ENCODE measurements at places on chromosomes 12 and 14.

GRCh38 chr12:39392154-39392925 is 50.6 kb downstream of the KIF21A start:
- no peak for DNase-seq

- DNase-seq: no peak
Observed at GRCh38 chr12:123761841-123762714, at the start of gene DNAH10. Gene DNAH10 (plus strand): TSS chr12:123762301. CDS start chr12:123762337, 36 bp downstream.

GRCh38 chr12:34208331-34209258 is 186.3 kb downstream of the ALG10 start:
- no peak for DNase-seq

- no peak for DNase-seq
Observed at GRCh38 chr12:49910331-49911212, 6.9 kb upstream of the FAIM2 start.

- no peak for DNase-seq
Observed at GRCh38 chr12:15996254-15996653, 85.1 kb downstream of the DERA start.

- DNase-seq: no peak
Observed at GRCh38 chr12:16669756-16670155, 63.8 kb upstream of the LMO3 start.

GRCh38 chr14:102652194-102652593 is 59.7 kb downstream of the RCOR1 start:
- DNase-seq: no peak

All from activated CD8-positive, alpha-beta memory T cell treated with anti-CD3 and anti-CD28 coated beads for 48 hours (primary cell).